ENCODE measurements at places on chromosomes 16 and 17. TPM values are rescaled to one million over a fixed set of nuclear protein-coding genes. Genes with fewer than 3 reads are reported as not detected.

GRCh38 chr16:54677308-54677950, 253.2 kb upstream of the IRX5 start:
- no peak for DNase-seq

DNA sequence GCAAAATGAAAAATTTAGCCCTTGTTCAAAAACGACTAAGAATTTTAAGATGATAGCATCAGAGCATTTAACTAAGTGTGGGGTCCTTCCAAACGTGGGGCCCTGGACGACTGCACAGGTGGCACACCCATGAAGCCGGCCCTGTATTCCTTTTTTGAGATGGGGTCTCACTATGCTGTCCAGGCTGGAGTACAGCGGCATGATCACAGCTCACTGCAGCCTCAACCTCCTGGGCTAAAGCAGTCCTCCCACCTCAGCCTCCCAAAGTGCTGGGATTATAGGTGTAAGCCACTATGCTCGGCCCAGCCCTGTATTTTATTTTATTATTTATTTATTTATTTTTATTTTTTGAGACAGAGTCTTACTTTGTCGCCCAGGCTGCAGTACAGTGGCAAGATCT, 90.7 kb upstream of the CDC42EP4 start:
- no peak for DNase-seq

DNA sequence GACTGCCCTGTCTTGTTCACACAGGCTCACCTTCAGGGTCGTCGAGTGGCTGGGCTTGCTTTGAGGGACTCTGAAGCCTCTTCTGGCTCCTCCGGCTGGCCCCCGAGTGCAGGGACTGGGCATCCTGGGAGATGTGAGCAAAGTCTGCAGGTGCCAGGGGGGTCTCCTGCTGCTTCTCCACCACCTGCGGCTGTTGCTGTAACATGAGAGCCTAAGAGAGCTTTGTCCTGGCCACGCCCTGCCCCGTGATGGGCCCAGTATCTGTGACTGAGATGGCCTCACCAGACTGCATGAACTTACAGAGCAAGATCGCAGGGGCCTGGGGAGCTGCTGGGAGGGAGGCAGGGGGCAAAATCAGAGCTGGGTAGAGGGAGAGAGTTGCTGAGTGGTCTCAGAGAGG, 12.5 kb downstream of the ERN2 start:
- DNase-seq, result no peak

GRCh38 chr17:64531955-64532371, 25.2 kb downstream of the CEP95 start:
- no peak for DNase-seq

- no peak for DNase-seq
These were observed 96.8 kb downstream of the BRIP1 start for GRCh38 chr17:61766520-61766919.

Gene HLF
- polyA plus RNA-seq, result not detected

DNA sequence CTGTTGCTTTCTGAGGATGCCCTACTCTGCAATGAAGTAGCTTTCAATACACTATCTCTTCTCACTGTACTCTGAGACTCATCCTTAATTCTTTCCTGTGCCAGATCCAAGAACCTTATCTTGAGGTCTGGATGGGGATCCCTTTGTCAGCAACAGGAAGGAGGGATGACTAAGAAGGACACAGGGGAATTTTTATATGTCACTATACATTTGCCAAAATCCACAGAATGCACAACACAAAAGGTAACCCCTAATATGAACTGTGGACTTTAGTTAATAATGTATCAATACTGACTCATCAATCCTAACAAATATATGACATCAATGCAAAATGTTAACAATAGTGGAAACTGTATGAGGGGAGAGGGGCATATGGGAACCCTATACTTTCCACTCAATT, 4.7 kb upstream of the RBBP6 start:
- DNase-seq, result no peak

Gene PRDM7
- polyA plus RNA-seq, result not detected

DNA sequence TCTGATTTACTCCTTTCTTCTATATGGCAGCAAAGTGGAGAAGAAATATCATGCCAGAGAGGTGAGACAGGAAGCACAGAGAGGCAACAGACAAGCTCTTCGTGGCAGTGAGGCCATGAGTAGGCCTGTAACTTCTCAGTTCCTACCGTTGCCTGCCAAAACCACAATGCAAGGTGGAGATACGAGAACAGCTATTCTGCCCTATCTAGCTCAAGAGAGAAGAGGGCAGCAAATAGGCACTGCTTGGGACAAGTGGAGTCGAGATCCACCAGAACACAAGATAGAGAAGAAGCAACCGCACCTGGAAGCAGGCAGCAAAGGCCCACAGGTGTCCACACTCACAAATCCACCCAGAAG, 24.8 kb downstream of the RANBP10 start:
- no peak for DNase-seq

GRCh38 chr16:24508614-24509013, 30.8 kb upstream of the RBBP6 start:
- DNase-seq, result no peak

Gene LRRC37A
- 0.28 TPM for polyA plus RNA-seq

DNA sequence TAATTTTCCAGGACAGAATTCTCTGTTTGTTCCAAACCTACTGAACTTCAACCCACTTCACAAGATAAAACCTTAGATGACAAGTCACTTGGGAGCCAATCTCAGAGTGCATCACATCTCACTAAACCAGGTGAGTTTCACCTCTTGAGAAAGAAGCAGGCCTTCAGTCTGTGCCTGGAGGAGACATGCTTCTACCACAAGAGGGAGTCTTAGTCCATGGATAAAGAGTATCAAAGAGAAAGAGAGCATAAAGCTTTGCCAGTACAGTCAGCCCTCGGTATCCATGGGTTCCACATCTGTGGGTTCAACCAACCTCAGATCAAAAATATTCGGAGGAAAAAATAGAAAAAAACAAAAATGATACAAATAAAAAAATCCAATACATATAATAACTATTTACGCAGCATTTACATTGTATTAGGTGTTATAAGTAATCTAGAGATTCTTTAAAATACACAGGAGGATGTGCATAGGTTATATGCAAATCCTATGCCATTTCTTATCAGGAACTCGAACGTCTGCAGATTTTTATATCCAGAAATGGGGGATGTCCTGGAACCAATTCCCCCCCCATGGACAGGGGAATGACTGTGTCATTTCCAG, 37.7 kb downstream of the DUSP14 start:
- DNase-seq, result peak; percentile 22

DNA sequence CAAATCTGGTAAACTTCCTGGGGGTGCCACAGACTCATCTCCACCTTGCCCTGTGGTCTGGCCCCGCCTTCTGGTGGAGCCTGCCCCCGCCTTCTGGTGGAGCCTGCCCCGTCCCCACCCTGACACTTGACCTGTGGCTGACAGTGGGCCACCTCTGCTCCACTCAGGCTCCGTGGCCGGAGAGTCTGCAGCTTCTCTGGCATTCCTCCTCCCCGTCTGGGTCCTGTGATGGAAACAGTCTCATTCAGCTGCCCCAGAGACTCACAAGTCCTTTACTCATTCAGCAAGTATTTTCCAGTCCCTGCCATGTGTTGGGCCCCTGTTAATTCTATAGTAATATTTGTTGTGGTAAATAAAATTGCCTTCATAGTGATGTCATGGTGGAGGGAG, 21.0 kb upstream of the G6PC1 start:
- no peak for DNase-seq

GRCh38 chr16:89624777-89625761, 11.6 kb downstream of the DPEP1 start:
- no peak for DNase-seq
